GM13976 (cell line): ENCODE measurements at places on chromosomes 7 and 10.

DNA sequence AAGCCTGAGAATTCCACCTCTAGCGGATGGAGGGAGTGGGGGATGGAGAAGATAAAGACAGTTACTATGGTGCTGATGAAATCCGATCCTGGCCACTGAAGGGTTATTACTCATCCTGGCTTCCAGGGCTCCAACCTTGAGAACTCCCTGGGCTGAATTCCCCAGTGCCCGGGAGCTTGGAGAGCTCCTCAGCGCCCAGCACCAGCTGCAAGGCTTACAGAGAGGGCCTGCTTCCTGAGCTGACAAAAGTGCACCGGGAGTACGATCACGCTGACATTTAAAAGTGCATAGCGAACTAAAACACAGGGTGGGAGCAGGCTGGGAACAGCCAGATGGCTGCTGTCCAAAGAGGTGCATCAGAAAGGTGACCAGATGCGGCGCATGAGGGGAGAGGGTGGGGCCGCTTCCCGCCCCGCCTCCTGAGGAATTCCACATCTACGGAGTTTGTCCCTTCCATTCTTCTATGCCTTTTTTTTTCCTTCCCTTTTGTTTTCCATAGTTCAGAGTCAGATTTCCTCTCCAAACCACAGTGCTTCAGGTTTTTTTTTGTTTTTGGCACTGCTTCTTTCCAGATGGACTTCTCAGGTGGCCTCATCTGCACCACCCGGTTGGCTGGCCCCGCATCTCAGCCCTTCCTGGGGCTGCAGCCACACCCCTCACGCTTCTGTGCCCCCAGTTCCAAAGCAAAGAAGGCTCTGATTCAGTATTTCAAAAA lies 62.4 kb upstream of the MKRN1 start:
- no peak for DNase-seq

DNA sequence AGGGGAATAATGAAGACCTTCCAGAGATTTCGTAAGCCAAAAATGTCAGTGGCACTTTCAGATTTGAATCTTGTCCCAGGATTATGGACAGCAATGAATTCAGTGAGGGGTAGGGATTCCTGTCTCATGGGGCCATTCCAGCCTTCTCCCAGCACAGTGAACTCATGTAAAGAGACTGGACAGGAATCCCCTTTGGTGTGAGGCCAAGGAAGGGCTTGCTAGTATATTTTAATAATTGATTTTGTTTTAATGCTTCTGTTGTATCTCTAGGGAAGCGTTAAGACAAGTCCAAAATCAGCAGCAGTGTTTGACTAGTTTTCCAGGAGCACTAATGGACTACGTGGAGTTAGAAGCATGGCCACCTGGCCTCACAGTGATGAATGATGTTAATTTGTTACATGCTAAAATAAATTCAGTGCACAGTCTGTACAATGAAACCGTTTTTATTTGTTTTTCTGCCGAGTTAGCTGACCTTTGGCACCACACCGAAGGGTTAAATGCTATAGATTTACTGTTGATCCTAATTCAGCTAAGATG lies 214.0 kb upstream of the DKK1 start:
- no peak for DNase-seq

- no peak for DNase-seq
Observed at GRCh38 chr7:151758622-151759540, 118.0 kb downstream of the PRKAG2 start.

DNA sequence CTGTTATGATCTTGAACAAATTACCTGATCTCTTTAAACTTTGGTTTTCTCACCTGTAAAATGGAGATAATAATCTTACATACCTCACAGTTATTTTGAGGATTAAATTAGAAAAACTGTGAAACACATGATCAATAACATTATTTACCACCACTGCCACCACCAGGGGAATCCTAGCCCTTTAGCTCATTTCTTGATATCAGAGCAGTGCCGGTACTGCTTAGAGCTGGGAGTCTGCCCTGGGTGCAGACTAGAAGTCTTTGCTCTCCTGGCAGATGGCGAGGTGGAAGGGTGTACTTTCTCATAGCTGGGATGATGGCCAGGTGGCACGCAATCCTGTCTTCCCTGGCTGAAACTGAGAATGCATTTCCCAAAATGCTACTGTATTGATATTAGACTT lies 12.7 kb upstream of the EFCAB10 start:
- DNase-seq, result no peak

DNA sequence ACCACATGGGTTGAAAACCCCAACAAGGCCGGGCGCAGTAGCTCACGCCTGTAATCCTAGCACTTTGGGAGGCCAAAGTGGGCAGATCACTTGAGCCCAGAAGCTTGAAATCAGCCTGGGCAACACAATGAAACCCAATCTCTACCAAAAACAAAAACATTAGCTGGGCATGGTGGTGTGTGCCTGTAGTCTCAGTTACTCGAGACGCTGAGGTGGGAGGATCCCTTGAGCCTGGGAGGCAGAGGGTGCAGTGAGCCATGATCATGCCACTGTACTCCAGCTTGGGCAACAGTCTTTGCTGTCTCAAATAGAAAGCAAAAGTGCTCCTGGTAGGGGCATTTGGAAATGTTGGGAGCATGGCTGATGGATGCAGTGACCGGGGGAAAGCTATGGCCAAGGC lies 209.6 kb upstream of the PLXNA4 start:
- no peak for DNase-seq

DNA sequence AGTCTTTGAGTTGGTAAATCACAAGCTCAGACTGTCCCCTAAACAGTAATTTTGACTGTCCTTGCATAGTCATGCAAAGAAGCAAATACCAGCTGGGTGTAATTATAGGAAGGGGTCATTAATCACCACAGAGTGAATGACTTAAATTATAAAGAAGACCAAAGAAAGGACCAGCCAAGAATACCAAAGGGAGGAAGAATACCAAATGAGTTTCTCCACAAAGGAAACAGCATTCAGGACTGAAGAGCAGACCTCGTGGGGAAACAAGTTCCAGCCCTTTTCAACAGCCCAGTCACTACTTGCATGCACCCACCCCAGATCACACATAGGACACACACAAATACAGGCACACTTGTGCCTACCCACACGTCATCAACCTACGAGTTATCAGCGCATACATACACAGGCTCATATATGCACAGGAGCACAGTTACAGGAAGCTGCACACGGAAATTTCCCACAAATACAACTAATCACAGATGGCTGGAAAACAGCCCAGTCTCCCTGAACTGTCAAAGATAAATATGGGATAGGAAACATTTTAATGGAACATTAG lies 77.6 kb downstream of the DENND2A start:
- DNase-seq, result no peak

DNA sequence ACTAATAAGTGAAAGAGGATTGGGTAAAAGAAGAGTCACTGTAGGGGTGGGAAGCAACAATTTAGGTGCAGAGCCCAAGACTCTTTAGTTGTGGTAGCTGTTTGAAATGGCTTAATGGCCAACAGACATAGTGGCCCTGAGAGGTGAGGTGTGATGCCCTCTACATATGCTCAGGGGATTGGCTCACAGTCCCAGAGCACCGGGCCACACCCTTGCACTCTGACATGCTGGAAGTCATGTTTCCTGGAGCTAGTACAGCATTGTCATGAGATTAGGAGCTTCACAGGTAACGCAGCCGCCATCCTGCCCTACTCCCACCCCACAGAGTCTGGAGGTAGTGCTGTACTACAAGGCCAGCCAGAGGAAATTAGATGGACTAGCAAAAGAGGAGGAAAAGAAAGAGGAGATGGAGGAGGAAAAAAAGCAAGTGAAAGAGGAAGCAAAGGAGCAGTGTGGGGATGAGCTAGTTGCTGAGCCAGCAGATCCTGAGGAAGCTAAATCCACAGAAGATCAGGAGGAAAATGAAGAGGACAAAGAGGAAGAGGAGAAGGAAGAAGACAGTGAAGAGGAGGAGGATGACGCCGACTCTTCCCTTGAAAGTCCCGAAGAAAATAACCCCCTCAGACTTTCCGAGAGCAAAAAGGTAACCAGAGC lies 14.8 kb upstream of the FLNC start:
- no peak for DNase-seq

DNA sequence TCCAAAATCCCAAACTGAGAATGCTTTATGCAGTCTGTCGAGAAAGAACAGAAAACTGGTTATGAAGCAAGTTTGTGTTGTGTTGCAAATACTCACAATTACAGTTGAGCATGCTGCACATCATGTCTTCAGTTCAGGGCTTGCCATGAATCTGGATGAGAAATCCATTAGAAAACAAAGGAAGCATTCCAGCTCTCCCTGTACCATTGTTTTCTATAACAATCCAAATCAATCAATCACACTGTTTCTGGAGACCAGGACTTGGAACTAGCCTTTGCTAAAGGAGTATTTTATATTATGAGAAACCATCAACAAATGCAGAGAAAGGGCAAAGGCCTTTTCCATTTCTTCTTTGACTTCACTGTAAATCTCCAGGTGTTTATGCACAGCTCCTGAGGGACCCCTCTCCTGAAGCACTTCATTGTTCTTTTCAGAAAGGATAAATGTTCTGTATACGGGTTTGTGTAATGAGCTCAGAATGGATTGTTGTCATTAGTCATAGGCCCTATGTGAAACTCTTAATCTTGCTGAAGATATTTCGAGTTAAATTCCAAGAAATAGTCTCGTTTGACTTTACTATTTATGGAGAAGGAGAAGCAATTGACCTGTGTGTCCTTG lies 364.7 kb upstream of the POM121L12 start:
- no peak for DNase-seq

- DNase-seq, result no peak
Observed at GRCh38 chr7:128691227-128691626, 19.1 kb downstream of the GARIN1A start.

DNA sequence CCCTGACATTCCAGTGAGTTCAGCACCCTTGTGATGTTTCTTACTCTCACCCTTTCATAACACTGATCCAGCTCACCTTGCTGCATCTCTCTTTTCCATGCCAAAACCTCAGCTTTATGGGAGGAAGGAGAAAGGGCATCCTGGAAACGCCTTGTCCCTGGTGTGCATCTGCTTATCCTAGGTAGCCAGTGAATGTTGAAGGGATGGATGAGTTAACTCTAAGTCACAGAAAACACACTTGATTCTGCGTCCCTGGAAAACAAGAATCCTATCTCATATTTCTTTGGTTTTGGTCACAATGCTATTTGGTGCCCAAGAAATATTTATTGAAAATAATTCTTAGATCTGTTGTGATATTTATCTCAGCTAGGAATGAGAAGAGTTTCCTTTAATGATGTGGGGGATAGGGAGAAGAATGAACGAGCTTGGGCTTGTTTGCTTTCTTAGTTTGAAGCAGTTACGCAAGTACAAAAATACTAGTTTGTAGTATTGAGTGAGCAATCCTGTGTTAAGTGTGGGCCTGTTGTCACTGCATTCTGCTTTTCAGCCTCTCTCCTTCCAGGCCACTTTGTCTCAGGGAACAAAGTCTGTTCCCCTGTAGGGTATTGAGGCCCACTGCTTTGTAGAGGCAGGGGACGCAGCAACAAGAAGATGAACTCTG lies 126.5 kb downstream of the ARID5B start:
- no peak for DNase-seq

- no peak for DNase-seq
Observed at GRCh38 chr7:31302356-31302755, 38.2 kb downstream of the NEUROD6 start.

DNA sequence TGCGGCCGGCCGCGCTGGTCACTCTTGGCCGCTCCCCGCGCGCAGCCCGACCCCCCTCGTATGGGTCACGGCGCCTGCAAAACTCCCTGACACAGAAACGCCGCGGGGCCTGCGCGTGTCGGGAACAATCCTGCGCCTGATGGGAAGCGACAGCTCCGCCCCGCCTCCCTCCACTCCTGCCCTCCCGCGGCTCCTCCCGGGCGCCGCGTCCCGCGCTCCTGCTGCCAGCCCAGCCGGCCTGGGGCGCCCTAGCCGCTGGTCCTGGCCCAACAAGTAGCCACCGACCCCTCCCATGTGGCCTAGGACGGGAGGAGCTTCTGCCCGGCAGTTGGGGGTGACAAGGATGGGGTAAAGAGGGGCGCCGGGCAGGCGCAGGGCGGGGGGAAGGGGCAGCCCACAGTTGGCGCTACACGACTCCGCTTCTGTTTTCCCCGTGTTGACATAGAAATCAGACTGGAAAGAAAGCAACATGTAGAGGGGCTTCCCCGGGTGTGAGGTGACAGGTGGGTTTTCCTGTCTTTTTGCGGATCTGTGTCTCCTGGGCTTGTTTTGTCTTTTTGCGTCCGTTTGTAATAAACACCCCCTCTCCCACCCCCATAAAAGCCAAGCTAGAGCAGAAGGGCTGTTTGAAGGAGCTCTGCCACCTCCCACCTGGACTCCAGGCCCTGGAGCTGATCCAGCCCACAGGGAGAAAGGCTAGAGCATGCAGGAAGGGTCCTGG lies 35.1 kb upstream of the PAX2 start:
- no peak for DNase-seq
